ENCODE measurements at places on chromosomes 7 and 10.

- DNase-seq = peak; percentile 32
Observed at GRCh38 chr10:32379318-32379949, 32.5 kb upstream of the EPC1 start.

DNA sequence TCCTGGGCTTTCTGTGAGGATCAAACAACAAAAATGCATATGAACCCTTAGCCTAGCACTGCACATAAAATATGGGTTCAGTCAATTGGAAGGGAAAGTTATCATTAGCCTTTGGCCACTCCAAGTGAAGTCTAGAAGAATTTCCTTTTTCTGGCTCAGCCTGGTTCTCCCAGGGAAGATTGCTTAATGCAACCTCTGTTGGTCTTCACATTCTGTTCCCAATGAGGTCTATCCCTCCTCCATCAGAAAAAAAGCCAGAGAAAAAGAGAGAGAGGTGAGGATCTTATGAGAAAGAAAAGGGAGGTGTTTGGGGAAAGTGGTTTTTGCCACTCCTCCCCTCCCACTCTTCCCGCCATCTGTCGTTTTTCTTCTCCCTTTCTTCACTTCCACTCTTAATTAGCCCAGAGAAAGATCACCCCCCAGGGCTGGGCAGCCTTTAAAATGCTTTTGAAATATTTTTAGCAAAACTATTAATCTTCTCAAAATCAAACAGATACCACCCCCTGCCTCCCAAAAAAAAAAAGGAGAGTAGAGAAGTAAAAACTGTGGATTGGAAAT is 31.1 kb downstream of the CPVL start:
- DNase-seq = no peak

- no peak for DNase-seq
Observed at GRCh38 chr7:24877790-24878311, 102.1 kb downstream of the OSBPL3 start.

- no peak for DNase-seq
Observed at GRCh38 chr7:158020706-158021095, 566.9 kb downstream of the PTPRN2 start.
